ENCODE measurements at places on chromosomes 13 and 19. TPM values are rescaled to one million over a fixed set of nuclear protein-coding genes. Genes with fewer than 3 reads are reported as not detected.

DNA sequence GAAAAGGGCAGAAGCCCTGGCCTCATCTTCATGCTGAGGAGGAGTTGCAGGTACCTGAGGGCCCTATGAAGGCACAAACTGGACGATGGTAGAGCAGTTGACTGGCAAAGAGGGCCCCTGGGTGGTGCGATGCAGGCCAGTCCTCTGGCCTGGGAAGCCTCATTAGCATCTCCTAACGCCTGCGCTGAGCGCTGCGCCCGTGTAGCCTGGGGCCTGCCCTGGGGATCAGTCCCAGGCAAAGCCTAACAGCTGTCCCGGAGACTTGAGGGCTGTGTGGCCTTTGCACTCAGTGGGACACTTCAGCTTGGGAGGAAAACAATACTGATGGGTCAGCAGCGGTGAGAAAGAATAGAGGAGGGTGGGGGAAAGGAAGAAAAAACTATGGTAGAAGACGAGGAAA is 187.7 kb downstream of the RAP2A start:
- H3K27me3 ChIP-seq: peaks cover 22% of the 10 kb centered on the region
- no peak for DNase-seq
- H3K4me1 ChIP-seq: no peaks in the 10 kb centered on the region
- no peak overlapping the region for H3K4me3 ChIP-seq

Gene NUMBL
- total RNA-seq: 104 TPM

- H3K36me3 ChIP-seq: no peaks in the 10 kb centered on the region
- no peaks in the 10 kb centered on the region for H3K27me3 ChIP-seq
- DNase-seq: no peak
- peaks cover 13% of the 10 kb centered on the region for H3K4me1 ChIP-seq
- H3K27ac ChIP-seq: no peak overlapping the region
- no peak overlapping the region for H3K4me3 ChIP-seq
These were observed 202.0 kb downstream of the KATNAL1 start for GRCh38 chr13:30105381-30105780.

Gene MUC16
- not detected for total RNA-seq

DNA sequence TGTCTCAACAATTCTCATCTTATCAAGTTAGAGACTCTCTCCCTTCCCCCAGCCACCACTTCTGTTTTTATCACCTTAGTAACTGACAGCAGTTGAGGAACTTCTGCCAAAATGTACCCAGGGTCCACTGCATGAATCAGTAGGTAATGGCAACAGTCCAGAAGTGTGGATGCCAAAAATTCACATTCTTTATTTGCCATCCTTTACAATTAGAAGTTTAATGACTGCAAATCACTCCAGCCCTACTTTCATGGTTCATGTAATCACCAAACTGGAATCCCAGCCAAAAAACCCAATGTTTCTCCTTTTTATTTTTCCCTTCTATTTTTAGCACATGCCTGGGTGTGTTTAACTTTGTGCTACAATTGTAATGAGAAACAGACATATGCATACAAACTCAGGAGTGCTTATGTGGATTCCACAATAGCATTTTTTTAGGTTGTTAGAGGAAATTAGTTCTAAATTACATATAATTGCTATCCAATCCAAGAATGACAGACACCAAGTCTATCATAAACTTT is 243.5 kb downstream of the RGCC start:
- peaks cover 40% of the 10 kb centered on the region for H3K4me1 ChIP-seq
- H3K27me3 ChIP-seq: no peaks in the 10 kb centered on the region
- DNase-seq: no peak
- H3K27ac ChIP-seq: peak overlapping the region; percentile 69
- no peak overlapping the region for H3K4me3 ChIP-seq

Gene ZNF470
- total RNA-seq: 4.2 TPM

Gene PSG4
- 0.60 TPM for total RNA-seq

DNA sequence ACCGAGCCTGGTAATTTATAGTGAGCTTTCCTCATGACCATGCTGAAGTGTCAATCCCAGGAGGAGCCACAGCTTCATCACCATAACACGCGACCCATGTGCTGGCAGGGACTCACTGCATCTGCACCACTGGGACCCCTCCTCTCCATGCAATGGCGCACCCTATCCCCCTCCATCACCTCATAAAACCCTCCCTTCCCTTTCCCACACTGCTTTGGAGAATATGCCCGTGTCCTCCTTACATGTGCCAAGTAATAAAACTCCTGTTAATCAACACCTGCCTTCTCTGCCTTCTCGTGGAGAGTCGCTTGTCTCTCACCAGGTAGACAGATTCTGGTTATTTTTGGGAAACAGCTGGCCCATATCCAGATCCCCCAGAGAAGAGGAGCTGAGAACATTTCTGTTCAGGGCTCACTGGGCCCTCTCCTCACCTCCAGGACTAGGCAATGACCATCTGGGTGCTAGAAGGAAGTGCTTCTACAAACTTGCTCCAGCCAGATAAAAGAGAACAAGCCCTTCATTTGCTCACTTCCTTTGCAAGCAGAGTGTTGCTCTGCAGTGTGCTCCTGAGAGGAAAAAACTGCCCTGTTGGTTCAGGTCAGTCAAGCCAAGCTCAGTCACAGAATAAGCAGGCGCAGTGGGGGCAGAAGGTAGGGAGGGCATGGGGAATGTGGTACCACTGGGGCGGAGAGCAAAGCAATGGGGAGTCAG is 894.3 kb downstream of the UQCRFS1 start:
- H3K27ac ChIP-seq: no peak overlapping the region
- H3K36me3 ChIP-seq: no peaks in the 10 kb centered on the region
- H3K27me3 ChIP-seq: no peaks in the 10 kb centered on the region
- peaks cover 22% of the 10 kb centered on the region for H3K4me1 ChIP-seq

Gene RASAL3
- total RNA-seq: not detected

Gene GPR4
- total RNA-seq: not detected

Gene PGLYRP2
- total RNA-seq: not detected

DNA sequence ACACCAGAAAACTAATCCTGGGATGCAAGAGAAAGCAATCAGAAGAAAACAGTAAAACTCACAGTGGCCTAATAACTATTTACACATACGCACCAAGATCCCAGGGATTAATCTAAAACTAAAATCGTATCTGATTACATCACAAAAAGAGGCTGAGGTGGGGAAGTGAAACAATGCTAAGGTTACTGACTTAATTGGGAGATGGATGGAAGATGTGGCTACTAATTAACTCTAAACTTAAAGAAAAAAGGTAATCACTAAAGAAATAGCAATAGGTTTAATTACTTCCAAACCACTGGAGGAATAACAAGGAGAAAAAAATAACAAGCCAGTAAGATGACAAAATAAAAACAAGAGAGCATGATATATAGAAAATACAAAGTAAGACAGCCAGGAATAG is 50.4 kb downstream of the NUFIP1 start:
- H3K4me3 ChIP-seq: no peak overlapping the region
- no peak for DNase-seq
- no peaks in the 10 kb centered on the region for H3K27me3 ChIP-seq

DNA sequence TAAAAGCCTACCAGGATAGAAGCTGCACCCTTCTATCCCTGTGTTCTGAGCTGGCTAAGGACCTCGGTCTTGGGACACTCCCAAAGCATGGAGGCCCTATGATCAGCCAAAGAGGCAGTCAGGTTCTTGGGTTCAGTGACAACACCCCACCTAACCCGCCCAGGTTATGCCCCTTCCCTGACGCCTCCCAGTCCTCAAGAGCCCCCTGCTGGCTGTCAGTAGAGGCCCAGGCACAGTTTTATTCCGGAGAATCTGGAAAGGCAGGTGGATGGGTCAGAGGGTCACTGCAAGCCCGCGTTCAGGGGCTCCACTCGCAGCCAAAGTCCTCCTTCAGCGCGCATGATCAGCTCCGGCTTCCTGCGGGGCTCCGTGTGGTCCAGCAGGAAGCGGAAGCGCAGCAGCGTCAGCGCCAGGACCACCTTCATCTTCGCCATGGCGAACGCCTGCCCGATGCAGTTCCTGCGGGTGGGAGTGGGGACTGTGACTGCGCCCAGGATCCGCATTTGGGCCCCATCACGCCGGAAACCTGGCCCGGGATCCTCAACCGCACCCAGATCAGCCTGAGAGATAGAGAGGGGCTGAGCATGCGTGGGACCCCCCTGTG is 22.3 kb downstream of the OR10H3 start:
- no peaks in the 10 kb centered on the region for H3K27me3 ChIP-seq
- no peak overlapping the region for H3K27ac ChIP-seq
- H3K36me3 ChIP-seq: no peaks in the 10 kb centered on the region
- no peak overlapping the region for H3K4me3 ChIP-seq
- no peak for DNase-seq
- no peaks in the 10 kb centered on the region for H3K4me1 ChIP-seq

GRCh38 chr19:18520848-18521691 is 800 bp downstream of the ELL start:
- no peak for DNase-seq
- H3K27me3 ChIP-seq: no peaks in the 10 kb centered on the region
- H3K36me3 ChIP-seq: no peaks in the 10 kb centered on the region
- H3K4me1 ChIP-seq: peaks cover 20% of the 10 kb centered on the region
- peak overlapping the region; percentile 98 for H3K27ac ChIP-seq

Gene CEACAM1
- total RNA-seq: not detected

Gene PRKCG
- total RNA-seq: 0.15 TPM

Gene OR7A5
- total RNA-seq: not detected

DNA sequence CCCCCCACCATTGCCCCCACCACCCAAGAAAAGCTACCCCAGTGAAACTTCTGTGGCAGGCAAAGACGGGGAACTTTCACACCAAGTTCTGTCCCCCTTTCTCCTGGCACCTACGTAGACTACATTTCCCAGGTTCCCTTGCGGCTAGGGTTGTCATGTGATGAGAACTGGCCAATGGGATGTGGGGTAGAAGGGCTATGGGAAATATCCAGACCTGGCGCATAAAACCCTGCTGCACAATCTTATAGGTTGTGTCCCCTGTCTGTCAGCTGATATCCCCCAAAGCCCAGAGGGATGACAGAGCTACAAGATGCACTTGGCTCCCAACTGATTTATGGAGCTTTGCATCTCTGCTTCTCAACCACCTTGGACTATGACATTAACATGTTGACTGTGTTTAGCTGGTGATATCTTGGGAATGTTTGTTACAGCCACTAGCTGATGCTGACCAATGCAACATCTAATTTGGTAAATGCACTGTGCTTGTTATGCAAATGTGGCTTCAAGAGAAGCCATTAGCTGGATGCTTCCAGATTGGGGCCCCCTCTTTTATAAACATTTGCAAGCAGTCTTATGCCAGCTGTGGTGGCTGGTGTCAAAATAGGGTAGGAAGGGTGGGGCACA is 6.1 kb downstream of the SH2D3A start:
- H3K36me3 ChIP-seq: no peaks in the 10 kb centered on the region
- no peak overlapping the region for H3K27ac ChIP-seq
- peaks cover 6% of the 10 kb centered on the region for H3K4me1 ChIP-seq

GRCh38 chr19:40413291-40413845 is at the start of gene PRX:
Gene PRX, minus strand, starts transcription at chr19:40413378. Its CDS starts 5,446 bp downstream, at chr19:40407932.
- no peak for DNase-seq
- peaks cover 40% of the 10 kb centered on the region for H3K4me1 ChIP-seq
- no peaks in the 10 kb centered on the region for H3K27me3 ChIP-seq
- no peak within 1 kb of the TSS for H3K4me3 ChIP-seq

Gene PET100
- total RNA-seq: 78.8 TPM

Gene CACNG7
- not detected for total RNA-seq

DNA sequence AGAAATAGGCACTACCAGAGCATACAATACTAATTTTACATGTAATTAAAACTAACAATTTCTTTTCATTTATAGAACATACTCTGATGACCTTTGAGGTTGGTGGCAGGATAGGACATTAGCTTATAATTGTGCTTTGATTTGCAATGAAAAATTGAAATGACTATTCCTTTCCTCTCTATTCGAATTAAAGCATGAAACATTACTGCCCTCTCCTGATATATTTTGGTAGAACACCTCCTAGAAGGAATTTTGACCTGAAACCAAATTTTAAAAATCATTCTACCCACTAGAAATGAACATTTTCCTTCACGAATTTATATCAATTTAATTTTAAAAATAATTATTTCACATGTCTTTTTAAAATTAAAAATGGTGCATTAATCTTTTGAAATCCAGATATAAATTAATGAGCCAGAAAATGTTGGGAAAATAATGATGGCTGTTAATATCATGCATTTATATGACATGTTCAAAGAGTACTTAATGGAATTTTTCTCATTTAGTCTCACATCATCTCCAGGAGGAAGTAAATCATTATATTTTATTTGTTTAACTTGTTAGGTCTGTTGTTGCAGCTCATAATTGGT is 556.3 kb upstream of the ARGLU1 start:
- DNase-seq: no peak
- peaks cover 3% of the 10 kb centered on the region for H3K4me1 ChIP-seq
- no peak overlapping the region for H3K4me3 ChIP-seq
- H3K36me3 ChIP-seq: peaks cover 3% of the 10 kb centered on the region
- H3K27me3 ChIP-seq: peaks cover 9% of the 10 kb centered on the region

DNA sequence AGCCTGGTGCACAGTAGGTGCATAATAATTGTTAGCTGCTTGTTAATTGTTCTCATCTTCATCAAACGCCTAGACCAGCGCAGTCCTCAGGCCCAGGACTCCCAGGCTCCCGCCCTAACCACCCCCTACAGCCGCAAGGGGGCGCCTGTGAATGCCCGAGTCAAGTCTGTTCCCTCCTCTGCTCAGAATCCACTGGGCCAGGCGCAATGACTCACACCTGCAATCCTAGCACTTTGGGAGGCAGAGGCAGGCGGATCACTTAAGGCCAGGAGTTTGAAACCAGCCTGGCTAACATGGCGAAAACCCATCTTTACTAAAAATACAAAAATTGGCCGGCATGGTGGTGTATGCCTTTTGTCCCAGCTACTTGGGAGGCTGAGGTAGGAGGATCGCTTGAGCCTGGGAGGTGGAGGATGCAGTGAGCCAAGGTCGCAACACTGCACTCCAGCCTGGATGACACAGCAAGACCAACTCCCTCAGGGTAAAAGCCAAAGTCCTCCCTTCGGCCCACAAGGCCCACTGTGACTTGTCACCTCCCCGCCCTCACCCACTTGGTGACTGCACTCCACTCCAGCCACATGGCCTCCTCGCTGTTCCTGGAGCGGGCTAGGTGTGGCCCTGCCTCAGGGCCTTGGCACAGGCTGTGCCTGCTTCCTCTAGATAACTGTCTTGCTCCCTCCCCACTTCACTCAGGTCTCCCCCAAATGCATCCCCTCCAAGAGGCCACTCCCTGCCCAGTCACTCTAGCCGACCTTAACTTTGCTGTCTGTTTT is 9.1 kb downstream of the ZNF653 start:
- no peaks in the 10 kb centered on the region for H3K27me3 ChIP-seq
- H3K4me1 ChIP-seq: no peaks in the 10 kb centered on the region
- H3K4me3 ChIP-seq: no peak overlapping the region
- H3K27ac ChIP-seq: peak overlapping the region; percentile 59
- peaks cover 8% of the 10 kb centered on the region for H3K36me3 ChIP-seq
- no peak for DNase-seq

DNA sequence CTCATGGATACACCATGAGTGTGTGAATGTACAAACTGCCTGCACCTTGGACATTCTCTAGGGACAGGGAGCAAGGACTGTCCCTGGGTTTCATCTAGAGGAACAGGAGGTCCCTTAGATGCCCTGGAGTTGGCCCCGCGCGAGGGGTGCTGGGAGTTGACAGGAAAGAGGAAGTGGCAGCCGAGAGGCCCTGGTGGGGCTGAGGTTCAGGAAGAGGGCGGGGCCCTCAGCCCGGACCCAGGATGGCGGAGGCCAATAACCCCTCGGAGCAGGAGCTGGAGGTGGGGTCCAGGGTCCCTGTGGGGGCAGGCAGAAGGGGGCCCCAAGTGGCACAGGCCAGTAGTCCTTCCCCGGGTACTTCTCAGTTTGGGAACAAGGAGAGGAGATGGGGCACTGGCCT is 6.9 kb downstream of the PKN1 start:
- no peak overlapping the region for H3K4me3 ChIP-seq
- H3K27ac ChIP-seq: no peak overlapping the region
- H3K36me3 ChIP-seq: peaks cover 23% of the 10 kb centered on the region
- peaks cover 11% of the 10 kb centered on the region for H3K4me1 ChIP-seq
- no peaks in the 10 kb centered on the region for H3K27me3 ChIP-seq
- DNase-seq: no peak
